ENCODE measurements at places on chromosomes 1 and 21. TPM values are rescaled to one million over a fixed set of nuclear protein-coding genes. Genes with fewer than 3 reads are reported as not detected.

PPIAL4G gene
- 0.24 TPM for total RNA-seq

DNA sequence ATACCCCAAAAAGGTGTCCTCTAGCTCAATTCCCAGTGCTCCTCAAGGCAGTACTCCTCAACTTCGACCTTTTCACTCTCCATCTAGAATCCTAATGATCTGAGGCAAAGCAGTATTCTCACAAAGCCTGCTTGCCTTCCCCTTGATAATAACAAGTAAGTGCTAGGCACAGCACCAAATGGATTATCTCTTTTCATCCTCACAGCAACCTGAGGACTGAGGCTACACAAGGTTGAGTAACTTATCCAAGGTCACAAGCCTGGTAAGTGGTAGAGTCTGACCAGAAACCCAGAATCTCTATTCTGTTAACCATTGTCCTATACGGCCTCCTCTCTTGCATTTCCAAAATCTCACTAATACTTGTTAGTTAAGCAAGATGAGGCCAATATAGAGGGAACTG lies 5.1 kb downstream of the SYDE2 start:
- H3K4me3 ChIP-seq: no peak overlapping the region
- no peaks in the 10 kb centered on the region for H3K36me3 ChIP-seq
- peaks cover 15% of the 10 kb centered on the region for H3K27me3 ChIP-seq
- no peak for DNase-seq

- H3K4me3 ChIP-seq: no peak overlapping the region
- no peaks in the 10 kb centered on the region for H3K36me3 ChIP-seq
- H3K4me1 ChIP-seq: no peaks in the 10 kb centered on the region
These were observed 58.3 kb upstream of the HAO2 start for GRCh38 chr1:119310301-119310700.

- H3K27ac ChIP-seq: no peak overlapping the region
- H3K36me3 ChIP-seq: no peaks in the 10 kb centered on the region
- DNase-seq: no peak
- H3K4me3 ChIP-seq: no peak overlapping the region
These were observed 208.5 kb downstream of the TTLL7 start for GRCh38 chr1:83790446-83790845.

DNA sequence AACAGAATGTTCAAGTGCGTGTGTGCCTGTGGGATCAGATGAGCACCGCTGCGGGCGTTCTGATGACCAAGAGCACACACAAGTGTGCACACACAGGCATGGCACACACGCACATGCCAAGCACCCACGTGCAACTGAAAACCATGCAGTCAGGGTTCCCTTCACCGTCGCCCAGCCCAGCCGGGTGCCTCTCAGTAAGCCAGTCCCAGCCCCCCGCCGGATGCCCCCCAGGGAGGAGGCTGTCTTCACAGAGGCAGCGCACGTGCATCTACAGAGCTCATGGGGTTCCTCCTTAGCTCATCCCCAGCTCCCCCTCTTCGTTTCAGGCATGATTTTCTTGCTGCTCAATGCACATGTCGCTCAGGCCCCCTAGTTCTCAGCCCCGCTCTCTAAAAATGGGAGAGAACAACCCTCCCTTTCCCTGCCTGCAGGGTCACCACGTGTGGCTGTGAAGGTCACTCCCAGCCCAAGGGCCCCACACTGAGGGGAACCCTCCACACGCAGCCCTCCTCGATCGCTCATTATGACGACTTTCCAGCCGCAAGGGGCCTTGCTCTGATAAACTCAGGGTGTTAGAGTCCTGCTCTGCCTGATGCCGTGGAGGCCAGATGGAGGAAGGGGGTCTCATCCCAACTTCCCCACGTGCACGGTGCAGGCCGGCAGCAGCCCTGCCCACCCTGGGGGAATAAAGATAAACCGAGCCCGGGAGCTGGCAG lies 30.4 kb upstream of the ARHGEF16 start:
- peaks cover 5% of the 10 kb centered on the region for H3K4me1 ChIP-seq
- no peaks in the 10 kb centered on the region for H3K36me3 ChIP-seq
- H3K4me3 ChIP-seq: no peak overlapping the region

GRCh38 chr1:242146652-242147051 lies 147.8 kb upstream of the MAP1LC3C start:
- H3K27ac ChIP-seq: no peak overlapping the region
- no peak for DNase-seq
- no peaks in the 10 kb centered on the region for H3K27me3 ChIP-seq
- H3K4me3 ChIP-seq: peak overlapping the region; percentile 40
- H3K36me3 ChIP-seq: no peaks in the 10 kb centered on the region

GRCh38 chr1:29100487-29100886 lies 23.2 kb downstream of the TMEM200B start:
- H3K36me3 ChIP-seq: peaks cover 10% of the 10 kb centered on the region
- H3K4me3 ChIP-seq: no peak overlapping the region
- no peak for DNase-seq

ADAM30 gene
- not detected for total RNA-seq

GRCh38 chr1:32939655-32940371 lies 24.8 kb downstream of the RNF19B start:
- H3K4me3 ChIP-seq: peak overlapping the region; percentile 81
- peaks cover 53% of the 10 kb centered on the region for H3K4me1 ChIP-seq
- peaks cover 44% of the 10 kb centered on the region for H3K36me3 ChIP-seq
- peak overlapping the region; percentile 97 for H3K27ac ChIP-seq

GRCh38 chr1:241611063-241611462 lies 29.1 kb downstream of the CHML start:
- DNase-seq: no peak
- H3K27me3 ChIP-seq: no peaks in the 10 kb centered on the region
- H3K36me3 ChIP-seq: no peaks in the 10 kb centered on the region
- no peaks in the 10 kb centered on the region for H3K4me1 ChIP-seq
- H3K27ac ChIP-seq: no peak overlapping the region

KCNA2 gene
- total RNA-seq: 0.62 TPM

DNA sequence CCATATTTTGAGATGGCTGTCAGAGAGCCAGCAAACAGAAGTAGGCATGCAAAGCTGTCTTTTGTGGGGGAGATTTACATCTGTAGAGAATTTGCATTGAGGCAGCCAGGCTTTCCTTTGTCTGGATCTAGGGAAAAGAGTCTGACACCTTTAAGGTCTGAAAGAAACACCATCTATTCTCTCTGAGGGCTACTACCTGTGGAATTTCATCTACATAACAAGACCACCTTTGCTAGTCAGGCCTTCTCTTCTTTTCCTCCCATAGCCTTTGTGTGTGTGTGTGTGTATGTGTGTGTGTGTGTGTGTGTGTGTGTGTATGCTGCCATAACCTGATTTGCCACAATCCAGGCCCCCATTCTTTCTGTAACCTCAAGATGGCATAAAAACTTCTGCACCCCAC lies 28.4 kb upstream of the DMRTB1 start:
- H3K27me3 ChIP-seq: peaks cover 20% of the 10 kb centered on the region
- H3K36me3 ChIP-seq: no peaks in the 10 kb centered on the region
- no peak overlapping the region for H3K27ac ChIP-seq
- no peak overlapping the region for H3K4me3 ChIP-seq

GRCh38 chr1:213474054-213474453 lies 423.0 kb downstream of the RPS6KC1 start:
- H3K4me1 ChIP-seq: no peaks in the 10 kb centered on the region
- peaks cover 2% of the 10 kb centered on the region for H3K27me3 ChIP-seq
- H3K36me3 ChIP-seq: no peaks in the 10 kb centered on the region
- DNase-seq: no peak

GRCh38 chr1:111961016-111961415 lies 28.5 kb downstream of the KCND3 start:
- no peaks in the 10 kb centered on the region for H3K4me1 ChIP-seq
- no peaks in the 10 kb centered on the region for H3K36me3 ChIP-seq
- no peak overlapping the region for H3K4me3 ChIP-seq

GBP5 gene
- total RNA-seq: 305 TPM

DNA sequence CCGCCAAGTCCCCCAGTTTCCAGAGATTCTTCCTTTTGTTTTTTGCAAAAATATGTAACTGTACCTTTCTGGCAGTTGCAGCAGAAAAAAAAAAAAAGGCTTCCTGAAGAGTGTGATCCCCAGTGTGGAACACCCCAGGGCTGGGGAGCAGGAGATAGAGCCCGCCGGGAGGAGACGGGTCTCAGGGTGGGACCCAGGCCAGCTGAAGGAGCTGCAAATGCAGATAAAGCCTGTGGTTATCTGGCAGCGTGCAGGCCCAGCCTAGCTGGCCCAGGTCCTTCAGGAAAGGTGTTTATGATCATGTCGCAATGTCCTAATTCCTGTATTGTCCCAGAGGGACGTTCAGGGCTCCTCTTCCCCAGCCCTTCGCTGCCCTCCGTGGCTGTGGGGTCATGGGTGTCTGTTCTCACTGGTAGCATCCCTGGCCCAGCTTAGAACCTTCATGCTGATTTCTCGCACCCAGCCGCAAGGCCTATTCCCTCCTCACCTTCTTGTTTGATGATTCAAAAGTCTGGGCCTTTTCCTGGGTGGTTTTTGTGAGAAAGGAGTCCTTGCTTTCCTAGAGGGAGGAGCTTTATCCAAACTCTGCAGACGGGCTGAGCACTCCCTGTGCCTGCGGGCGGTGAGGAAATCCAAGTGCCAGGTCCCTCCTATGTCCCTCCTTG lies 26.2 kb downstream of the RNF187 start:
- H3K4me3 ChIP-seq: no peak overlapping the region
- H3K4me1 ChIP-seq: no peaks in the 10 kb centered on the region
- H3K36me3 ChIP-seq: no peaks in the 10 kb centered on the region
- H3K27ac ChIP-seq: no peak overlapping the region
- no peak for DNase-seq
- peaks cover 24% of the 10 kb centered on the region for H3K27me3 ChIP-seq

- no peaks in the 10 kb centered on the region for H3K4me1 ChIP-seq
- no peak for DNase-seq
- H3K27me3 ChIP-seq: peaks cover 41% of the 10 kb centered on the region
- H3K36me3 ChIP-seq: peaks cover 18% of the 10 kb centered on the region
These were observed 31.9 kb upstream of the TACSTD2 start for GRCh38 chr1:58608945-58609344.

DNA sequence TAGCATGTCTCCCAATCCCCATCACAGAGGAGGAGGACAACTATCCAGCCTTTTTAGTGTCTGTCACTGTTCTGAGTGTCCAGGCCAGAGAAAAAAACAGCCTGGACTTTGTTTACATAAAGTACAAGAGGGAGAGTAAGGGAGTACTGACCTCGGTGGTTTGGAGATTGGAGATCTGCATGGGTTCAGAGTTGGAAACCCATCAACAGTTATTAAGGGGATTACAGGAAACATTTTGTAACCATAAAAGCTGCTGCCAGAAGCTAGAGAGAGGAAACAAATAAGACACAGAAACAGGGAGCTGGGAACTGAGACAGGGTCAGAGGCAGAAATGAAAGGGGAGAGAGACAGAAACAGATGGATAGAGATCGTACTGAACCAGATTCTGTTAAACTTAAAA lies 131.5 kb upstream of the CTTNBP2NL start:
- no peak overlapping the region for H3K27ac ChIP-seq
- H3K4me1 ChIP-seq: no peaks in the 10 kb centered on the region
- DNase-seq: no peak

GRCh38 chr1:183374825-183375224 lies 43.4 kb downstream of the NMNAT2 start:
- H3K4me3 ChIP-seq: no peak overlapping the region
- DNase-seq: no peak
- no peak overlapping the region for H3K27ac ChIP-seq
- H3K27me3 ChIP-seq: peaks cover 10% of the 10 kb centered on the region

DNA sequence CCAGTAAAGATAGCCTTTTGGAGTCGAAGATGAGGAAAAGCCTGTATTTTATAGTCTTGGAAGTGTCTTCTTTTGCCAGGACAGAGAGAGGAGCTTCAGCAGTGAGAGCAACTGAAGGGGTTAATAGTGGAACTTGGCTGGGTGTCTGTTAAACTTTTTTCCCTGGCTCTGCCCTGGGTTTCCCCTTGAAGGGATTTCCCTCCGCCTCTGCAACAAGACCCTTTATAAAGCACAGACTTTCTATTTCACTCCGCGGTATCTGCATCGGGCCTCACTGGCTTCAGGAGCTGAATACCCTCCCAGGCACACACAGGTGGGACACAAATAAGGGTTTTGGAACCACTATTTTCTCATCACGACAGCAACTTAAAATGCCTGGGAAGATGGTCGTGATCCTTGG lies at the start of gene VCAM1:
TSS of gene VCAM1 (plus strand) at position 253 of the 400 bp plus-strand sequence. CDS start at position 372, 119 bp downstream.
- H3K27me3 ChIP-seq: peaks cover 14% of the 10 kb centered on the region
- H3K27ac ChIP-seq: peak within 1 kb of the TSS; percentile 14
- DNase-seq: peak; percentile 62
- no peaks in the 10 kb centered on the region for H3K36me3 ChIP-seq

LTN1 gene
- total RNA-seq: 43.1 TPM

NTRK1 gene
- total RNA-seq: 8.1 TPM

- no peaks in the 10 kb centered on the region for H3K36me3 ChIP-seq
- H3K4me3 ChIP-seq: no peak overlapping the region
- no peaks in the 10 kb centered on the region for H3K4me1 ChIP-seq
- no peak overlapping the region for H3K27ac ChIP-seq
These were observed 132.9 kb upstream of the C1orf21 start for GRCh38 chr1:184253921-184254320.

DNA sequence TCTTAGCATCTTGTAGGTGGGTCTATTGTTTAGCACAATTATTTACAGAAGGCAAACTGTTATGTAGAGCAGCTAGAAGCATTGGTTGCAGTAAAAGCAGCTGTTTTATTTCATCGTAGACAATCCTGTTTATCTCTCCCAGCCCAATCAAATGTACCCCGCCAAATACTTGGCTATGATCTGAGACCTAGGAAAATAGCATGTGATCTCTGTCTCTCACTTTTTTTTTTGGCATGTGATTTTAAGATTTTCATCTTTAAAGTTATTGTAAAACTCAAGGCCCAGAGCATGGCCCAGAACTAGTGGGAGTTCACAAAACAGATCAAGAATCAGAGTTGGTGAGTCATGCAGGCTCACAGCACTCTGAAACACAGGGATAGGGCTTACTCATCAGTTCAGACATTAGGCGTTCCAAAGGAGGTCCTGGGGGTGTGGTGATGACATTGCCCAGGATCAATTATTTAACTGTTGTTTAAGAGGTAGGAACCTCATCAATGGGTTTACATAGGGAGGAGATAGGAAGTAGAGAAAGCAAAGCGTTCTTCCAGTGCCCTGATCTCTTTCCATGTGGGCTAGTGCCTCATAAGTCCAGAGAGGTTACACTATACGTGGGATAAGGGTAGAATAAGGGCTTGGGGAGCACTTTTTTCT lies 40.2 kb downstream of the TBX19 start:
- peaks cover 22% of the 10 kb centered on the region for H3K4me1 ChIP-seq
- no peak overlapping the region for H3K27ac ChIP-seq
- DNase-seq: no peak
- no peak overlapping the region for H3K4me3 ChIP-seq
- peaks cover 5% of the 10 kb centered on the region for H3K36me3 ChIP-seq

LCE1F gene
- not detected for total RNA-seq

Data from natural killer cell treated with Interleukin-12 subunit alpha and Interleukin-12 subunit beta and Interleukin-15 and Interleukin-18, amount 100 ng/mL, for 72 hours (primary cell).